Hematopoietic multipotent progenitor cell treated with erythropoietin and hydrocortisone succinate and interleukin-3 and kit ligand, for 8 days (in vitro differentiated cells): ENCODE measurements at places on chromosomes 5 and 9.

- DNase-seq = no peak
These were observed 473.7 kb upstream of the PTGER4 start for GRCh38 chr5:40206030-40206429.

GRCh38 chr5:121816164-121816563, 35.5 kb upstream of the FTMT start:
- no peak for DNase-seq

- no peak for DNase-seq
These were observed 92.9 kb upstream of the NEK6 start for GRCh38 chr9:124164811-124165210.

DNA sequence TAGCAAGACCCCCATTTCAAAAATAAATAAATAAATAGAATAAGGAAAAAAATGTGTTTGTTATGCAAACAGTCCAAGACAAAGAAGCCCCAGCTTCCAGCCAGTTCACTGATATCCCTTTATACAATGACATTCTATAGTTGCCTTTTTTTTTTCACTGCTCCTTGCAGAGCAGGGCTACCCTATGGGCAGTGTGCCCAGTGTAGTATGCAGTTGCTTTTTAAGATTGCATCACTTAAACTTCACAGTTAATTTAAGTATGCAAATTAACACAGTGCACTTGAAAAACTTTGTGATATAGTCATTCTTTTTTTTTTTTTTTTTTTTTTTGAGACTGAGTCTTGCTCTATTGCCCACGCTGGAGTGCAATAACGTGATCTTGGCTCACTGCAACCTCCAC, 40.8 kb upstream of the ARRDC3 start:
- no peak for DNase-seq

GRCh38 chr9:93301291-93301811, 117.4 kb downstream of the WNK2 start:
- DNase-seq = no peak

GRCh38 chr5:157708866-157709265, 22.4 kb upstream of the THG1L start:
- no peak for DNase-seq

DNA sequence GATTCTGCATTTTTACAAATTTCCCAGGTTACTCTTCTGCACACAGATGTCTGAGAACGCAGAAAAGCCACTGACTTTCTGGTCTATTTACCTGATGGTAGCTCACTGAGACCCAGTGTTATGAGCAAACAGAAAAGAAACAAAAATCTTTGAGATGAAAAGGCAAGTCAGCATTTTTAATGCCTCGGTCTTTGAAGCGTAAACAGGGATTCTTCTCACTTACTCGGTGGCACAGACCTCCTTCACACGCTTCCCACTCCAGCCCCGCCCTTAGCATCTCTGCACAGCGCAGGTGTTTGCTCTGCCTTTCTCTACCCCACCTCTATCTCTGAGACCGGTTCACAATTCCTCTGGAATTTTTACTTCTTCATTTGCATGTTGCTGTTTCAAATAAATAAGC, 195.0 kb upstream of the IRX1 start:
- DNase-seq = no peak

DNA sequence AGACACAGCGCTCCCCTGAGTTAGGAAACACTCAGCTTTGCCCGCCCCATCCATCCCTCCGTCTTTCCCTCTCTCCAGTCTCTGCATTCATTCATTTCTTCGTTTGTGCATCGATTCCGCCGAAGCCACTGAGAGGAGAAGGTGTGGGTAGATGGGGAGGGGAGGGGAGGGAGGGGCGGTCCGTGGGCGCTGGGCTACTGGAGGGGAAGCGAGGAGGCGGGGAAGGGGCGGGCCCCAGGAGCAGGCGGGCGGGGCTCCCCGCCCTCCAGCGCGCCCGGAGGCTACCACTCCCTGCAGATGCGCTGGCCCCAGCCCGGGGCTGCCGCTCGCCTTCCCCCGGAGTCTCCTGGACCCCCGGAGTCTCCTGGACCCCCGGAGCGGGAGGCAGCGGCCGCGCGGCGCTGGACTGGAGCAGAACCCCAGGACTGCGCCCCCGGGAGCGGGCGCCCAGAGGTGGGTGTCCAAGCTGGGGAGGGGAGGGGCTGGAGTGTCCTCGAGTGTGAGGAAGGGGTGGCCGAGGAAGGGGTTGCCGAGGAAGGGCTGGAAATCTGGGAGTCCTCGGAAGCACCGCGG, 159.5 kb downstream of the C9orf152 start:
- DNase-seq = peak; percentile 71

DNA sequence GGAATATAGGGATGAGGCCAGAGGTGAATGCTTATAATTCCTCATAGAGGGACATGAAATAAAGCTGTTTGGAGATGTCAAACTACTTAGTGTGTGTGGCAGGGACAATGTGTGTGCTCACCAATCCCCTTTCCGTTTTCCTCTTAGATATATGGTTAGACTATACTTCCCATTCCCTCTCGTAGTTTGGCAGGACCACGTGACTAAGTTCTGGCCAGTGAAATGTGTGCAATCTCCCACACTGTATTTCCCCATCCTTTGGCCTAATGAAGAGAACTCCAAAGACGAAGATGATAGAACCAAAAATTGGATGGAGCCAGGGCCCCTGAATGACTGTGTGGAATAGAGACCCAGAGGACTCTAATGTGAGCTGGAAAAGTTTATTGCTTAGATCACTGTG, 233.4 kb upstream of the KLF4 start:
- no peak for DNase-seq

DNA sequence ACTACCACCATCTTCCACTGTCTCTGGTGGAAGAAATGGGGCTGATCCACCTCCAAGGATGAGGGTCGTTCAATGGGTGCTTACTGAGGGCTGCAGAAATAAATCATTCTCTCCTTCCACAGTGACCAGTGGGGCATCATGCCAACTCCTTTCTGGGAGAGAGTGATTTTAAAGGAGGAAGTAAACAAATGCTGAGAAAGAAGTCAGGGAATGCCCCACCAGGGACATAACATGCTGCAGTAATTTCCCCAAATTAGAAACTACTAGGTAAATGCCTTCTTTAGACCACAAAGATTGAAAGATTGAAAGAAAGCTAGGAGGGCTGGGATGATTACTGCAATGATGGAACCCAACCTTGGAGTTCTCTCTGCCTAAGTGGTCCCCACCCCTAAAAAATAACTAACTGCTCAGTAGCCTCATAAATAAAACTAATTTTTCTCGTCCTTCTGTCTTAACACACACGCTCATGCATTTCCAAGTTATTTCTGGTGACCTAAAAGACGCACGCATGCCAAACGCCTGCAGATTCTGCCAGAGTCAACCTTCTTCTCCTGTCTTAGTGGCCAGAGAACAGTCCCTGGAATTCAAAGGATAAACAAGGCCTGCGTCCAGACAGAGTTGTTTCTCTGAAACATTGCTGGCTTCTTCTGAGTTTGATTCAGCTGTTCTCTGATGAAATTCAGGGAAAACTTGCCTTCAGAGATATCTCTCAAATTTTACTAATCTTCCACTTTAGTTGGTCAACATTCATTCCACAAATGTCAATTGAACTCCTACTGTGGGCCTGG, 250.0 kb downstream of the NR3C1 start:
- DNase-seq = no peak

- DNase-seq = no peak
These were observed 561.3 kb downstream of the PSAT1 start for GRCh38 chr9:78858266-78858665.

GRCh38 chr5:180209137-180209581, at the start of gene RASGEF1C:
TSS of gene RASGEF1C (minus strand) at chr5:180209211. CDS start at chr5:180138052, 71,159 bp downstream.
- peak; percentile 61 for DNase-seq

DNA sequence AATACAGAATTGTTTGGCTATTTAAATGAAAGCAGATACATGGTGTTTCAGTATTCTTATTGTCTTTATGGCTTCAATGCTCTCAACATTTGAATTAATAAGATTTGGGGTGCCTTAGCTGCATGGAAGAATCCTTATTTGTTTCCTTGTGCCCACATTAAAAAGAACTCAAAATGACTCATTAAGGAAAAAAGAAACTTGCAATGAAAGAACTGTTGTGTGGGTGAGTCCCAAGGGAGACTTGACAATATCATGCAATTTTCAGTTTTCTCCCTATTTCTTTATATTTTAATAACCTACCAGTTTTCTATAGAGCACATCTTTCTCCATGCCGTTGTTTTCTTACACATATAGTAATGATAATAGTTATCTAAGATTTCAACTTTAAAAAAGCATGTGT, 404.0 kb downstream of the PDE4D start:
- DNase-seq = no peak

GRCh38 chr9:127014216-127014909, 99.8 kb downstream of the RALGPS1 start:
- DNase-seq = no peak

- DNase-seq = no peak
These were observed 200.6 kb downstream of the ARL15 start for GRCh38 chr5:54109626-54110330.

GRCh38 chr5:43627028-43627427, 24.0 kb downstream of the NNT start:
- peak; percentile 73 for DNase-seq

DNA sequence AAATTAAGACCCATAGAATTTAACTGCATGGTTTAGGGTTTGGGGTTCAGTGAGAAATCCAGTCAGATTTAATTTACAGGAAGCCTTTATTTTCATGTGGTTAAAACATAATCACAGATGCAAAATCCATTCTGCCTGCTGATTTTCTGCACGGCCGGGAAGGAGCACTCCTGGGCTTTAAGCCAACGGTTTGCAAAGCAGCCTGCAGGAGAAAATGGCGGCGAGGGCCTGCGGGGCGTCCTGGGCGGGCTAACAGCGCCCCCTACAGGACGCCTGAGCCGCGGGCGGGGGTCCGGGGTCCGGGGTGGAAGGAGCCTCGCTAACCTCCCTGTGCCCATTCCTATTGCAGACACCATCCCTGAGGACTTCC, 47.6 kb downstream of the THBS4 start:
- DNase-seq = peak; percentile 78

GRCh38 chr5:138109463-138110265, 25.8 kb downstream of the WNT8A start:
- no peak for DNase-seq

GRCh38 chr5:154369682-154370081, 76.1 kb upstream of the SAP30L start:
- no peak for DNase-seq

GRCh38 chr5:128574041-128574440, 36.0 kb upstream of the FBN2 start:
- no peak for DNase-seq

DNA sequence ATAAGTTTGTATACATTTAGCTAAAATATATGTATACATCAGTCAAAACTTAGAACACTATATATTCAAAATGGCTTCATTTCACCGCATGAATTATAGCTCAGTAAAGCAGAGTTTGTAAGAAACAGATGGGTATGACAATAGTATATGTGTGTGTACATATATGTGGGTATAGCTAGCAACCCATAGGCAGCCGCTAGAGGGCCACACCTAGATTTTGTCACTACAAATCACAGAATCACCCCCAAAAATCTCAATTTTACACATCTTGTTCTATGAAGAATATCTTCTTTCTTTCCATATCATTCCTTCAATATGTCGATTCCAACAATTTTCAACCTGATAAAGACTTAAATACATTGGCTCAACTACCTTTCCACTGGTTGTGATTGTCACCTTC, 357.8 kb upstream of the CCNG1 start:
- DNase-seq = no peak

- DNase-seq = no peak
These were observed 136.5 kb upstream of the RAI14 start for GRCh38 chr5:34519489-34520220.

GRCh38 chr5:168920019-168920810, 341.0 kb upstream of the PANK3 start:
- no peak for DNase-seq

- DNase-seq = no peak
These were observed 130.0 kb downstream of the CACNA1B start for GRCh38 chr9:138007566-138007917.

DNA sequence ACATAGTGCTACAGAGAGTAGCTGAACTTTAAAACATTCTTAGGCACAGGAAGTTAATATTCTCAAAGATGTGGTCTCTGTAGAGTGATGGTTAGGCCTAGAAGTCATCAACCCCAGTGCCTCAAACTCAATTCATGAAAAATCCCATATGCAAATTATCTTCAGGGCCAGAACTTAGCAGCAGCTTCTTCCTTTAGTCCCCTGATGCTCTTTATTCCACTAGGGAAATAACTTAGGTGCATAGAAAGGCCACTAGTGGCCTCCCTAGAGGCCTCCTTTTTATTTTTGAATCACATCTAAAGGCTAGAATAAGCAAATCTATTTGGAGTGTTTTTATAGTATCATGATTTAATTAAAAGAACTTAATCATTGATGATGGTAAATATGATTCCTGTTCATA, 88.3 kb downstream of the GIN1 start:
- DNase-seq = peak; percentile 6

GRCh38 chr5:107319901-107320300, 350.8 kb downstream of the EFNA5 start:
- no peak for DNase-seq

- DNase-seq = no peak
These were observed 979 bp downstream of the PCDHGA12 start for GRCh38 chr5:141431286-141431685.

DNA sequence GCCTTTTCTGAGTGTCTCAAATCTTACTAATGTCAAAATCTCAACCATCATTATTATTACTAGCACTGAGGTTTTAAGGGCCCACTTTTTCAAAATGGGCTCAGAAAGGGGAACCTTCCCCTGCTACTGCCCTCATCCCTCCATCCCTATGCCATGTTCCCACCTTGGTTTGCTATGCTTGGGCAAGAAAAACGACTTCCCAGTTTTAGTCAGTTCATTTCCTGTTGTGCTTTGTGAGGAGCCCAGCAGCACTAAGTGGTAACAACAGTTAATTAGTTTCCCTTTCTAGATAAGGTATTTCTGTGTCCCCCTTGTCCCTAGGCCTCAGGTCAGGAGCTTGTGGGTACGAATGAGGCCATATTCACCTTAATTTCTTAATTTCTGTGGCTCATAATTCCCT, 595.2 kb downstream of the RAB3C start:
- no peak for DNase-seq

- DNase-seq = no peak
These were observed 2006.1 kb upstream of the WWC1 start for GRCh38 chr5:166285361-166285760.

DNA sequence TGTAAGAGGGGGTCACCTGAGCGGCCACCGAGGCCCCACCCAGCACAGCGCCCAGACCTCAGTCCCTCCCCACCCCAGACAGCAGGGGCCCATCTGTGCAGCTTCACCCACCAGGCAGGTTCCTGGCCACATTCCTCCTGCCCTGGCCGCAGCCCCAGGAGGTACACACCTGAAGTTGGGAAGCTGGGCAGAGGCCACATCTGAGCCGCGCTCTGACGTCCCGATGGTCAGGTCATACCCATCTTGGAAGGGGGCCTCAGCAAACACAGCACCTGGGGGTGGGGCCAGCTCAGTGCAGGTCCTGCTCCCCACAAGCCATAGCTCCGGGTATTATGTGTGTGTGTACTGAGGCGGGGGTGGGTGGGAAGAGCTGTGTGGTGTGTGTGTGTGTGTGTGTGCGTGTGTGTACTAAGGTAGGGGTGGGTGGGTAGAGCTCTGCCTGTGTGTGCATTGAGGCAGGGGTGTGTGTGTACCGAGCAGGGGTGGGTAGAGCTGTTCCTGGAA, 5.6 kb downstream of the SPOUT1 start:
- DNase-seq = no peak
